ENCODE measurements at places on chromosomes 1 and 21.

- no peak for DNase-seq
These were observed at the start of gene SLC6A9 for GRCh38 chr1:44031252-44032169. Gene SLC6A9, minus strand, starts transcription at chr1:44031462. Its CDS starts 7,185 bp downstream, at chr1:44024277.

DNA sequence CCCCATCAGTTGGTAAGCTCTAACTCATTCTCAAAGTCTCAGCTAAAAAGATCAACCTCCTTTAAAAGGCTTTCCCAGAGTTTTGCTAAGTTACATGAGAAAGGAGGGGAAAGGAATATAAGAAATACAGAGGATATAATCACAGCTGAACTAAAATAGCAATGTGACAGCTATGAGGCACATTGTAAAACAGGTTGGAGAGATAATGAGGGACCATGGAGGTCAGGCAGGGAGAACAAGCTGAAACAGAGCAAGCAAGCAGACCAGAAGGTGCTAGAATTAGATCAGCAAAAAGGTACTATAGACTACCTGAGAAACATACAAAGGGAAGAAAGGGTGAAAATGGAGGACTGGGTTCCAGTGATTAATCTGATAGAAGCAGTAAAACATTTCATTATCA lies 28.5 kb downstream of the GPATCH2 start:
- no peak for DNase-seq

DNA sequence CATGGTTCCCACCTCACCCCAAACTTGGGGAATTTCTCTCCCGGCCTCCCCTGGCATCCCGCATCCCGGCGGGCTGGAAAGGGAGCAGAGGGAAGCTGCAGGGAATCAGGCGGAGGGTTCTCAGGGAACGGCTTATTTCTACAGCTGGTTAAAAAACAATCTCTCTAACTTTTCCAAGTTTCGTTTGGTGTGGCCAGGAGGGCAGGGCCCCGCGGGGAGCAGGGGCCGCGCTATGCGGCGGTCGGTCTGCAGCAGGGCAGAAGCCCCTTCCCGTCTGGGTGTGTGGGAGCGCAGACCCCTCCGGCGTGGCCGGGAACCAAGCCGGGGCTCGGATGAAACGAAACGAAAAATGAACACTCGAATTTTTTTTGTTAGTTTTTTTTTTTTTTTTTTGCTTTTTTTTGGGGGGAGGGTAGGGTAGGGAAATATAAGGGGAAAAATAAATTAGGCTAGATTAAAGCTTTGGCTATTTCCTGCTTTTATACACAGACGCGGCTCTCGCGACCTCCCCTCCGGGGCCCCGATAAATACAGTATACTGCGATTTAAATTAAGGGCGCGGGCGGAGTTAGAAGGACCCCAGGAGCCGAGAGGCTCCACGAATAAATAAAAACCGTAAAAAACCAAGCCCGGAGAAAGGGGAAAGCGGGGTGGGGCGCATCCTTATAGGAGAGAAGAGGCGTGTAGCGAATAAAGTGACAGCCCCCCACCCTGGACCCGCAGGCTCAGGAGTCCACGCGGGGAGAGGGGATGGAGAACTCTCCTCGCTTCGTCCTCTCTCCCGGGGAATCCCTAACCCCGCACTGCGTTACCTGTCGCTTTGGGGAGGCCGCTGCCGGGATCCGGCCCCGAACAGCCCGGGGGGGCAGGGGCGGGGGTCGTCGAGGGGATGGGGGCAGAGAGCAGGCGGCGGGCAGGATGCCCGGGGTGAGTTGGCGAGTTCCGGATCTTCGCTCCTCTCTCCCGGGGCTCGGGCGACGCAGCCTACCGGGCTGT lies 2.1 kb downstream of the POU3F1 start:
- no peak for DNase-seq

DNA sequence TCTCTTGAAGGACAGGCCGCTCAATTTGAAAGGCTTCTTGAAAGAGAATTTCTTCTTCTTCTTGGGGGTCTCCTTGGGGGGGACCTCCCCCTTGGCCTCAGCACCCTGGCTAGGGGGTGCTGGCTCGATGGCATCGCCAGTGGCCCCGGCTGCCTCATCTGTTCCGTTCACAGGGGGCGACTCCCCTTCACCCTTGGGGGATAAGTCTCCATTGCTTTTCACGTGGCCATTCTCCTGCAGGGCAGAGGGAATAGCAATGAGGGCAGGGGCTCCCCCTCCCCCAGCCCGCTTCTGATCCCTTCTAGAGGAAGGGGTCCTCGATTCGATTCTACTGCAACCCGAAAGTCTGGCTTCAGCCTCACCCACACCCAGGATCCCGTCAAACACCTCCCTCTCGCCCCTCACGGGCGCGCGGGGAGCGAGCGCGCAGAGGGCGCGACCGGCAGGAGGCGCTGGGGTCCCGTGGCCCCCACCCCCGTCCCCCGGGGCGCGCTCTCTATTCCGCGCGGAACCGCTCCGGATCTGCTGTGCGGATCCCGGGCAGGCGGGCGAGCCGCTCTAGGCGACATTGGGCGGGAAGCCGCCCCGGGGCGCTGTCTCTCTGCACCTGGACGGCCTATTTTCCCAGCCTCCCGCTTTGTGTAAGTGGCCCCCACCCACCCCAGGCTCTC lies 1.0 kb downstream of the MARCKSL1 start:
- peak; percentile 67 for DNase-seq

GRCh38 chr1:119506941-119507340 lies at the start of gene HSD3B1:
Gene HSD3B1, plus strand, starts transcription at chr1:119507210. Its CDS starts 267 bp downstream, at chr1:119507477.
- no peak for DNase-seq

GRCh38 chr1:202289009-202289408 lies 52.7 kb downstream of the UBE2T start:
- no peak for DNase-seq

- no peak for DNase-seq
These were observed 309.9 kb downstream of the ADGRL2 start for GRCh38 chr1:82110366-82111254.

DNA sequence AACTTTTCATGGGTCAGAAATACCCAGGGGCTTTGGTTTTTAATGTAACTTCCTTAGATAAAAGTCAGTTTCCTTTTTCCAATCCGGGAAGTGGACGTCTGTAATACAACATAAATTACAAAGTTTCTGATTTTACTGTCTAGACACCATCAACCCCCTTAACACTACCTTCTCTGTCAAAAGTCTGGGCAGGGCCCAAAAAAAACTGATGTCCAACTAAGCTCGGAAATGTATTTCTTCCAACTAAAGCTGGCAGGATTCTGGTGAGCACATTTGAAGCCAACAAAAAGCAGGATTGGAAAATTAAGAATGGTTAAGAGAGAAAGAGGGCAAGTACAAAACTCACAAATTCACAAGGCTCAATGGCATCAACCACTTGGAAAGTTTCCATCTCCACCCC lies 24.3 kb downstream of the DDAH1 start:
- DNase-seq = no peak

DNA sequence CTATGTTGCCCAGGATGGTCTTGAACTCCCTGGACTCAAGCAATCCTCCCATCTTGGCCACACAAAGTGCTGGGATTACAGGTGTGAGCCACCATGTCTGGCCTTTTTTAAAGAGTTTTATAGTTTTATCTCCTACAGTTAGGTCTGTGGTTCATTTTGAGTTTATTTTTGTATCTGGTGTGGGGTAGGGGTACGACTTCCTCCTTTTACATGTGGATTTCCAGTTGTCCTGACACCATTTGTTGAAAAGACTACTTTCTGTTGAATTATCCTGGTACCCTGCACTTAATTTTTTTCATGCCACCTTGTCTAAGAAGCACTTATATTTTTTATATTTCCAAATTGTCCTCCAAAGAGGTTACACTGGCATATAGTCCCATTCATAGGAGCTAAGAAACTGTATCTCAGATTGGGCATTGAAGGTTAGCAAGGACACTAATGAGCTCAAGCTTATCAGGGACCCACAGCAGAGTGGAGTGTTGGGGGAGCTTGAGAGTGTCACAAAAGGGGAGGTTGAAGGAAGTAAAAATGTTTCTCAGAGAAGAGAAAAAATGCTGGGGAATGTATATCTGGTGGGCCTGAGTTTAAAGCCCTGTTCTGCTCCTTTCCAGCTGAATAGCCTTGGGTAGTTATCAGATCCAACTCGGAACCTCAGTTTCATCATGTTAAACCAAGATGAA lies 23.4 kb upstream of the MEF2D start:
- DNase-seq = no peak

DNA sequence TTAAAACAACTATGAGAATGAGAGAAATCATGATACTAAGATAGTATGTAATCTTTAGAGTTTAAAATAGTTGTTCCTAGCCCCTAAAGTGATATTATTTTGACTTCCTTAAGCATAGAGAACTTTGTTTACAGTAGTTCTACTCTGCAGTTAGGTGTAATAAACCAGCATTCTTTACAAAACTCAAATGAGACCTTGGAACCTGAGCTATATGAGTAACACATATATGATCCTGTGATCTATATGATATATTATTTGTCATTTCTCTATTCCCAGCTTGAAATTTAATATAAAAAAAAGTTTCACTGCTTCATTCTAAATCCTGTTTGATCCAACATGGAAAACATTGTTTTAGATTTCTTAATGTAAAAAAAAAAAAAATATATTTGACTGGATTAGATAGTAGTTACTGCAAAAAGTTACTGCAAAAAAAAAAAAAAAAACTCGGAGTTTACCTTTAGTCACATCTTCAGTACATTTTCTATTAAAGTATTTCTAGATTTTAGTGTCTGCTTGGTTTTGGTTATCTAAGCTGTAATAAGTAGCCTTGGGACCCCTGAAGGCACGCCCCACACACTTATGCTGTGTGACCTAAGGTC lies 463.8 kb downstream of the USP25 start:
- no peak for DNase-seq

DNA sequence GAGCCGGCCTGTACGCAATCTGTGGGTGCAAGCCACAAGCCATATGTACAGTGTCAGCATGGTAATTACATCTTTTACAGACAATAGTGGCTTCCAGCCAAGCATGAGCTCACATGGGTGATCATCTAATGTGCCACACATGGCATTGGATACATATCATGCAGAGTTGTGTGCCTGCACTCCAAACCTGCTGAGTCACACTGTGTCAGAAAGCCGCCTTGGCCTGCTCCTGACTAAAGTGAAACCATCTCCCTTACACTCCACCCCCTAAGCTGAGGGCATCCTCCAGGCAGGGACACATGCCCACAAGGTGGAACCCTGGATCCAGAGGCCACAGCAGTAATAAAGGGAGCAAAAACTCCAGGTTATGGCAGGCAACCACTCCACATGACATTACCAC lies 72.5 kb downstream of the KCNT2 start:
- DNase-seq = no peak

DNA sequence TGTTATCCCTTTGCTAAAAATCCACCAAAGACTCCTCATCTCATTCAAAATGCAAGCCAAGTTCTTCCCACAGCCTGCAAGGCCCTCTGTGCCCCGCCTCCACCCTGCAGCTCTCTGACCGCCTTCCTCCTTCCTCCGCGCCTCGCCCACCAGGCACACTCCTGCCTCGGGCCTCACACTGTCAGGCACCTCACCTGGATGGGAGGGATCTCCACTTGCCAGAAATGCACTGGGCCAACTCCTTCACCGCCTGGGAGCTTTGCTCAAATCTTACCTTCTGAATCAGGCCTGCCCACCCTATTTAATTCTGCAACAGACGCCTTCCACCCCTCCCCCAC lies 26.2 kb downstream of the PGBD5 start:
- DNase-seq = no peak

- no peak for DNase-seq
These were observed 3.9 kb downstream of the RRP1 start for GRCh38 chr21:43793243-43793642.

- no peak for DNase-seq
These were observed 7.3 kb upstream of the AMIGO1 start for GRCh38 chr1:109516872-109517271.

GRCh38 chr1:112188611-112189010 lies 199.1 kb upstream of the KCND3 start:
- no peak for DNase-seq

DNA sequence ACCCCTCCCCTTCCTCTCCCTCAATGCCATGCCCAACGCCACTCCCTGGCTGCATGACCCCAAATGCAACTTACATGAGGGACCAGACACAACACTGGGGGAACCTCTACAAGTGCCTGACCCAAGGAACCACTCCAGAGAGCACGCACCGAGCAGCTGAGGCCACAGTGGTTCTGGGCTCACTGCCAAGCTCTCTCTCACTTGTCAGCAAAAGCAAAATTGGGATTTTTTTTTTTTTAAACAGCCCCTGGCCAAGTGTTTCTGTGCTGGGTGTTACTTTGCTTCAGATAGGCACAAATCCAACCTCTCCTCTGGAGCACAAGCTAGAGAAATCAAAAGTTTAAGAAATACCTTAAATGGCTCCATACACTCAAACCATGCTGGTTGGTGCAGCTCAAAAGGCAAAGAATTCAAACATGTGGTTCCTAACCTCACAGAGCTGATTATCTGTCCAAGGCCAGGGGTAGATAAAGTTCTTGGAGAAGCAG lies 363.0 kb downstream of the SETD4 start:
- no peak for DNase-seq

DNA sequence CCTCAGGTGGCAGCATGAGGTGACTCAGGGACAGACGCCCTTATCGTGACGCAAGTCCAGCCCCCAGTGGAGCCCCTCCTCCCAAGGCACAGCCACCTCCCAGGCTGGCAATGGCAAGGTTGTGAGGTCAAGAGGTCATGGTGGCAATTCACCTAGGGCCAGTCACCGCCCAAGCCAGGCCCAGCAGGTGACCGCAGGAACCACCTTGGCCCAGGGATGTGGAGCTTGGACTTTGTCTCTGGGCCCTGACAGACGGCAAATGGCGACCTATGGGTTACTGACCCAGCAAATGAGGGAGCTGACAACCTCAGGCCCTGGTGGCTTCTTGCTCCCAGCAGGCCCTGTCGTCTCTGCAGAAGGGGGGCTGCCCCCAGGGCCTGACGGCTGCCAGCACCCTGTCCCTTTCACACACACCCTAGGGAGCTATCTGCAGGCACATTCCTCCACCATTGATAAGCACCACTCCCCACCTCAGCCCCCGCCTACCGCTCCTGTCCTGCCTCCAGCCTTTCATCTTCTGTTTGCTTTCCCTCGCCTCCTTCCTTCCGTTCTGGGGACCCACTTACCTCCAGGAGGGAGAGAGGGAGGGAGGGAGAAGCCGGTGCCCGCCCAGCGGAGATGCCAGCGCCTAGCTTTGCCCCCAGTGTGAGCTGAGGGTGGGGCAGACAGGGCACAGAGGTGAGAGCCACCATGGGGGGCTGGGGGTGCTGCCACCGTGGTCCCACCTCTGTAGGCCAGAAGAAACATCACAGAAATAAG lies 12.1 kb downstream of the EPHA2 start:
- DNase-seq = no peak

- DNase-seq = peak; percentile 47
These were observed 3.6 kb upstream of the ZBTB7B start for GRCh38 chr1:154998818-154999570.

- no peak for DNase-seq
These were observed 322 bp downstream of the TFB2M start for GRCh38 chr1:246565751-246566127.

DNA sequence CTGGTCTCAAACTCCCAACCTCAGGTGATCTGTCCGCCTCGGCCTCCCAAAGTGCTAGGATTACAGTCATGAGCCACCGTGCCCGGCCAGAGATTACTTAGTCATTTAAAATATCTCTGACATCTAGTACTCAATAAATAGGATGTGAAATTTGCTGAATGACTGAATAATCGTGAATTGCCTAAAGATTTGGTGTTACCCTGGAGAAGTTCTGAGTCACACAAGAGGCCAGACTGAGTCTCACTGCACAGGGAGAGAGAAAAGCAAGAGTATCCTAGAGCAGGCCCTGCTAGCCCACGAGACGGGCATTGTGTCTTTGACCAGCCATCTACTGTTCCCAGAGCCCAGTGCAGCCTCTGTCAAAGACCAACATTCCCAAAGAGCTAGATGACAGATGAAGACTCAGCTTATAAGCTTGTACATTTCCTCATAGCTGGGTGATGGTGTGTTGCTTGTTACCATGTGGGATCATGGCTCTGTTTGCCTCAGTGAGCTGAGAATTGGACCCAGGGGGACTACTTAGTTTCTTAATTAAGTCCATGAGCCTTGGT lies 5.6 kb upstream of the EIF4G3 start:
- no peak for DNase-seq

All from T-helper 9 cell (primary cell).